ENCODE measurements at places on chromosomes 12 and 14.

- DNase-seq = no peak
Observed at GRCh38 chr12:128903236-128903635, 50.0 kb downstream of the GLT1D1 start.

GRCh38 chr12:9319044-9319841 lies 111.0 kb upstream of the PZP start:
- DNase-seq = no peak

DNA sequence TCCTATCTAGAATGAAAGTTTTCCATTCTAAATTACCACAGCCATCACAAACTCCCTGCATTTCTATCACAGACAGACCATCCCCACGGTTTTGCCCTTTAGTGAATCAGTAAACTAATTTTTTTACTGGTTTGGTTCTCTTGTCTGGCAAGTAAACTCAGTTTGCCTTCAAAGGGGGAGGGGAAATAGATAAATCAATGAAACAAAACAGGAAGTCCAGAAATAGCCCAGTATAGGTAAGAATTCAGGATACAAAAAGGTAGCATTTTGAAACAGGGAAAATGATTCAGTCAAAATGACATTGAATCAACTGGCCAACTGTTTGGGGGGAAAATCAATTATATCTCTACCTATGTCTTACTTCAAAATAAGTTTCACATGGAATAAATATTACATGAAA lies 15.8 kb upstream of the BAZ1A start:
- no peak for DNase-seq

DNA sequence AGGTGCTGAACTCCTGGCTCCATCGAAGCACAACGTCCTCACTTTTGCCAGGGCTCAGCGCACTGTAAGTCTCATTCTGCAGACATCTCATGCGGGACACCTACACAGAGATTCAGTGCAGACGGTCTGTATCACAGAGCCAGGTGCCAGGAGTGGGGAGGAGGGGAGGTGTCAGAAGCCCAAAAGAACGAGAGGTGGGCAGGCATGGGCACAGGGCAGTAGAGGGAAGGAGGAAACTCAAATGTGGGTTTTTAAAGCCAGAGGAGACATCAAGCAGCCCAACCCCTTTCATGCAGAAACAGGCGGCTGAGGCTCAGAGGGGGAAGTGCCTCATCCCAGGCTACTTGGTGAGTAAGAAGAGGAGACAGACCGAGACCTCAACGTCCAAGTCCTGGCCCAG lies 2.5 kb upstream of the LPAR5 start:
- no peak for DNase-seq

GRCh38 chr14:102544747-102545460 lies 35.3 kb upstream of the ANKRD9 start:
- DNase-seq = no peak

GRCh38 chr14:45201905-45202304 lies 51.1 kb downstream of the MIS18BP1 start:
- no peak for DNase-seq

- no peak for DNase-seq
Observed at GRCh38 chr12:41772478-41772877, 372.2 kb downstream of the GXYLT1 start.

- no peak for DNase-seq
Observed at GRCh38 chr14:74357585-74357984, 9.3 kb downstream of the VRTN start.

GRCh38 chr14:33680873-33681272 lies 270.0 kb downstream of the EGLN3 start:
- DNase-seq = no peak

GRCh38 chr14:35161231-35161630 lies 38.9 kb downstream of the PRORP start:
- peak; percentile 72 for DNase-seq

GRCh38 chr12:90399357-90399756 lies 555.6 kb downstream of the CCER1 start:
- no peak for DNase-seq

DNA sequence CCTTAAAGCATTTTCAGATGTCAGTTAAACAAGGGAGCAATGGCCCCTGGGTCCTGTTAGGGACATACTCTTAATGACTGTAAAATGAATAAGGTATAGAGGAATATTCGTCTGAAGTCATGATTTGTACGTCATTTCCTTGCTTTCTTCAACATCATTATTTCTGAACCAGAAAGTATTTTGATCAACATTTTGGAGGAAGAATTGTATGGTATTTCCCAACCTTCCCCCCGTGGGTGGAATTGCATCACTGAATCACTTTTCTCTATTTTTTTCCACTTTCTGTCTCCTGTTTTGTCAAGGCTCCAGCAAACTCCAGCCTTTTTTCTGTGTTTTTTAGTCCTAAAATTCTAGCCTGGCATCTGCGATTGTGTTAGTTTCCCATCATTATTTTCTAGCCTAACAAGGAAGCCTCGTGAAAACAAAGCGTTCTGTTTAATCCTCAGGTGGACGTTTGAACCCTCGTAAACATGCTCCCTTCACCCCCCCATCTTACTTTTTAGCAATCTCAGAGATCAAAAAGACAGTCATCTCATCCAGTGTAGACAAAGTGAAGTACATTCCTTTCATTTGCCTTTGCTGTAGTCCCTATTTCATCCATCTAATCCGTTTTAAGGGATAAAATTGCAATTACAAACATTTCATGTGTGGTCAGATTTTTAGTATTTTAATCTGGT lies 62.3 kb downstream of the ETV6 start:
- DNase-seq = no peak

- DNase-seq = no peak
Observed at GRCh38 chr14:49287004-49287403, 299.2 kb downstream of the RPS29 start.

- DNase-seq = no peak
Observed at GRCh38 chr12:116597886-116598285, 38.7 kb downstream of the MAP1LC3B2 start.

DNA sequence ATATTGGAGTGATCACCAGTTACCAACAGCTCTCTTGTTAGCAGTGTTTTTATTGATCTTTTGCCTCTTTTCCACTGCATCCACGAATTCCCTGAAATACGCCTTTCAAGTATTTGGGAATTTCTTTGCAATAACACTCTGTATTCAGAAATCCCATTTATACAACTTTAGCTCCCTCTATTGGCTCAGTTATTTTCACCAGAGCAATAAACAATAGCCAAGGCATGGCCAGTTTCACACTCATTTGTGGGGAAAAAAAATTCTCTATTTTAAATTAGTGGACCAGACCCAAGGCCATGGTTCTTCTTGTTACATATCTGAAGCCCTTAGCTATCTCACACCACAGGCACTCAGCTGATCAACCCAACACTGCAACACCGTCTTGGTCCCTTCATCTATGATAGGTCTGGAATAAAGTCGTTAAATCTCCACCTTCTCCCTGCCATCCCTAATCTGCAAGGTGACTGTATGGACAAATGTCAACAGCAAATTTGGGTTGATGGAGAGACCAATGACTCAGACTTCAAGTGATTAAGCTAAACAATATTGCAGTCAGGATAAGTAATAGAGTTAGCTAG lies 92.4 kb upstream of the TMEM260 start:
- DNase-seq = no peak

- DNase-seq = peak; percentile 26
Observed at GRCh38 chr14:59481871-59482540, 2.2 kb downstream of the L3HYPDH start.

GRCh38 chr12:127625176-127625771 lies 641.7 kb upstream of the TMEM132C start:
- DNase-seq = no peak

- DNase-seq = no peak
Observed at GRCh38 chr14:94612174-94612573, at the start of gene SERPINA3. TSS of gene SERPINA3 (plus strand) at chr14:94612391. CDS start at chr14:94614442, 2,051 bp downstream.

DNA sequence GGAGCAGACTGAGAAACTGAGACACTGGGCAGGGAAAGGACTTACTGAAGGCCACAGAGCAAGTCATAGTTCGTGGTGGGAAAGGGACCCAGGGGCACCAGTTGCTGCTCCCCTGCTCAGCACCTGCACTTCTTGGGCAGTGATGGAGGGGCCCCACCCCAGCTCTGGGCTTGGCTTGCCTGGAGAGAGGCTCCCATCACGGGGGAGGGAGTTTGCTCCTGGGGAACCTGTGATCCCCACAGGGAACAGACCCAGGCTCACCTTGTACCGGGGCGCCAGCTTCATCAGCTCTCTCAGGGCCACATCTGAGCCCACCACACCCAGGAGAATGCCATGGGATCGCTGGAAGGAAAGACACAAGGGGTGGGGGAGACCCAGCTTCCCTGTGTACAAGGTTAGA lies 39.8 kb downstream of the CACNA2D4 start:
- DNase-seq = peak; percentile 0

DNA sequence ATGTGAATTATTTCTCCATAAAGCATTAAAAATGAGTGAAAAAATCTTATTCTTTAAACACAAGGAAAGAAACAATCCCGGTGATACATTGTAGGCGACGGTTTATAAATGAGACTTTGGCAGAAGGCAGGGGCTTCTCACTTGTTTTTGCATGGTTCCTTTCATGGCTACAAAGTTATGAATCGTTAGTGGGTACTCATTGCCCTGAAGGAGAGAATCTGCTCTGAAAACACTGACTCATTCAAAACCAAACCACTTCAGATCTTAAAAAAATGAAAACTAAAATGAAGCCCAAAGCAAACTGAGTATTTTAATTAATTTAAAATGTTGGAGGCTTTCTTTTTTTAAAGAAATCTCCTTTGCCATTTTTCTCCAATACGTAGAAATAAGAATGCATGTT lies 41.4 kb upstream of the AMIGO2 start:
- DNase-seq = peak; percentile 69

DNA sequence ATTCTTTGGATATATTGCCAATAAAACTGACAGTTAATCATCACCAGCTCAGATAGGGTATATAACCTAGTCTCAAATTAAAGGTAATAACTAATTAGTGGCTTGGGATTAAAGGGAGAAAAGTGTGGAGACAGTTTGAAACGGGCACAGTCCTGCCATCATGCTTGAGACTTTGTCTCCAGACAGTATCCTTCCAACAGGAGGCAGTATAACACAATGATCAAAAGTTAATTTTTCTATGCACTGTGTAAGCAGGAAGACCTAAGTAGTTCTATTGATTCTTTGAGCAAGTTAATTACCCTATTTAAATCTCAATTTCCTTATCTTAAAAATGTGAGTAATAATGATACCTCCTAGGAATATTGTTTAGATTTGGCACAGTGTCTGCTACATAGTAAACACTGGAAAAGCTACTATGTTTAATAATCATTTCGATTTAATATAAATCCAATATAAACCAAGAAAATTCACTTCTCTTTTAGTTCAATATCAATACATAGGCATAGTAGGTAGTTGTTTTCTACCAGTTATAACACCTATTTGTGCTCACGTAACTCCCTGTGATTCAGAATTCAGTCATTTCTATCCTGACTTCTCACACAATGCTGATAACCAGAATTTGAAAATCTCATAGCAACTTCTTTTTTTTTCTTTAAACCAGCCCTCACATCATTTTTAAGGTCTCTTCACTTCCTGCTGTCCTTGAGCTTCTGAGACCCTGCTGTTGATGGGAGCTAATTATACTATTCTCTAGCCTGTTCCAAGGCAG lies 53.7 kb downstream of the GALNT4 start:
- DNase-seq = peak; percentile 18

DNA sequence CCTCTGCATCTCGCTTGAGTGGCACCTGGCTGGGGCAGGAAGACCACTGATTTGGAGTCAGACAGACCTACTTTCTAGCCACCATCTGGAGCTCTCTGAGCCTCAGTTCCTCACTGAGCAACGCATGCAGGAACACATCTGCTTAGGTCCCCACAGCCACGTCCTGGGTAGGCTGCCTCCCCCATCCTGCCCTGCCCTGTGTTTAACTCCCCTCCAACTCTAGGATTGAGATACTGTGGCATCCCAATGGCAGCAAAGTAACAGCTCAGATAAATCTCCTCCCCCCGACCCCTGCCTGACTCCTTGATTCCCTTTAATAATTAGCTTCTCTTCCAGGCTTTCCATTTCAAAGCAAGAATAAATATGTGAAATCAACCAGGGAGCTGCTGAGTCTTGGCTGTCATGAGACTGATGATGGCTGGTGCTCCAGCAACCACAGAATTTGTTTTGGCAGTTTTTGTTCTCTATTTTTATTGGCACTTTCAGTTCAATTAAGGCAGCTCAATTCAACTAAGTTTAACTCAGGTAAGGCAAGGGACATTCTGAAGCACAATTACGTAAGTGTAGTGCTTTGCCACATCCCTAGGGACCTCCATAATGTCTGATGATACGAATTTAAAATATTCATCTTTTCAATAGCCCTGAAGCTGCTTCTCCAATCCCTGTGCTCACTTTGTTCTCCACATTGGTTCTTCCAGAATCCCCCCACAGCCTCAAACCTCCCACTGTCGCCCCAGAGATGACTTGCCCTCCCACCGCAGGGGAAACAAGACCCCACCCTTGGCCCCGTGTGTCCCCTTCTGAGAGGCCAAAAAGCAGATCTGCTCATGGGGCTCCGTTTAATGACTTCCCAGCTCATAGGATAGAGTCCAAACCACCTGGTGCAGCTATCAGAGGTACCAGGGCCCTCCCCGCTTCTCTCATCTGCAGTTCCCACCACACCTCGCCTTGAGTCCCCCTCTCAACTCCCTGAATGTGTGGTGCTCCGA lies 58.2 kb downstream of the ESR2 start:
- no peak for DNase-seq

GRCh38 chr12:105562199-105562971 lies 231.9 kb downstream of the C12orf75 start:
- peak; percentile 93 for DNase-seq

DNA sequence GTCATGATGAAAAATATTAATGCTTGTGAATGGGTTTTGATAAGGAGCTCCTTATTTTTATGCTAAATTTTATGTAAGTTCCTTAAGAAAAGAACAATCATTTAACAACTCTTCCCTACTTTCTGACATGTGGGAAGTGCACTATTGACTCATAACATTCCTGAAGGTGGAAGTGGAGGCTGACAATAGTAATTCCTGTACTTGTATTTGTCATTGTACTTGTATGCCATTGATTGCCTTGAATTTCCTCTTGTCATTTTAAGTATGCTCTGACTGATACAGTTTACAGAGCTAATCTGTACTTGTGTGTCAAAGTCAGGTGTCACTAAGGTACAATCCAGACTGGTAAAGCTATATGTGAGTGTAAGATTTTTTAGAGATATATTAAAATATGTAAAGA lies 440.0 kb downstream of the SLC16A7 start:
- DNase-seq = no peak

- DNase-seq = peak; percentile 60
Observed at GRCh38 chr12:129873833-129874208, 30.0 kb downstream of the TMEM132D start.
